ENCODE measurements at places on chromosomes 6 and 20.

DNA sequence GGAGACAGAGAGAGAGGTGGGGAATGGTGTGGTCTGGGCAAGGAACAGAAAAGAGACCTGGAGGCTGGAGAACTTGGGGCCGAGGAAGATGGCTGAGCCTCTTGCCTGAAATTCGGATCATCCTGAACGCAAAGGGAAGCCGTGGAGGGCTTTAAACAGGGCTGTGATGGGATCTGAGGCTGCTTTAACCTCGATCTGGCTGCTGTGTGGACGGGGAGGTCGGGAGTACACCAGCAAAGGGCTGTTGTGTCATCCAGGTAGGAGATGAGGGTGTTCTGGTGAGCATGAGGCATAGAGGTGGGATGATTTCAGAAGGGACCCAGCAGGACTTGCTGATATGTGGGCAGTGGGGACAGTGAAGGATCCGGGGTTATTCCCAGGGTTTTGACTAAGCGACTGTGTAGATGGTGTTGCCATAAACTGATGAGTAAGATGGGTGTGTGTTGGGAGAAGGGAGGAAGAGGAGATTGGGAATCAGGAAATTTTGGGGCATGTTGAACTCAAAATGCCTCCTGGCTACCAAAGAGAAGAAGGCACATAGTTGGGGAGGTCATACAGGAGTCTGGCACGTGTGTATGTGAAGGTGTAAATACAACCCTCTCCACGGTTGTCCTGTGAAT is 158.5 kb downstream of the NFATC2 start:
- no peak for DNase-seq

DNA sequence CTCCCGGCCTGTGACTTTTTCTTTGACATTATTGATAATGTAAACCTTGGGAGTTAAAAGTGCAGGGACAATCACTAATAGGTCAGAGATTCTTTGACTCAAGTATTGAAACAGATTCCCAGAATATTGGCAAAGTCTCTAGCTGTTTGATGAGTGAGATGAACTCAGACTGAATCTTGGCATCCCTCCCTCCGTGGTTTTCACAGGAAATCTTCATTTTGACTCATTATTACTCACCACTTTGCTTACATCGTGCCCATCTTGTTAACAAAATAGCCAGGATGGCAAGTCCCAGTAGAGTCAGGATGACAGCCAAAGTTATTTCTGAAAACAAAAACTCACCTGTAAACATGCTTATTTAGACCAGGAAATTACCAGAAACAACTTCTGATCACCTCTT is 2.0 kb downstream of the TSBP1 start:
- DNase-seq, result no peak

DNA sequence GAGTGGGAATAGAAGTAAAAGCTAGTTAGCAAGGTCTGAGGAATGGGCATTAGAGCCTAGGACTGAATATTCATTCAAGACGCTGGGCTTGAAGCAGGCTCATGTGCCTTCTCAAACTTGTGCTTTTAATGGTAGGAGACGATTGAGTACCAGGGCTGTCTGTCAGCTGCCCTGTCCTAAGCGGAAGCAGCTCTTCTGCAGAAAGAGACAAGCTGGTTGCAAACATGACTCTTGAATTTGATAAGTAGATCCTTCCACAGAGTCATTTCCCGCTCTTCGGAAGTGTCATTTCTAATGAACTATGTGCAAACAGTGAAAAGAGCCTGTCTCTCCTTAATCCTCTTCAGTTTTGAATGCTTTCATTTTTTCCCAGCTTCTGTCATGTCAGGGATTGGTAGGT is 176.4 kb downstream of the TFAP2B start:
- no peak for DNase-seq

DNA sequence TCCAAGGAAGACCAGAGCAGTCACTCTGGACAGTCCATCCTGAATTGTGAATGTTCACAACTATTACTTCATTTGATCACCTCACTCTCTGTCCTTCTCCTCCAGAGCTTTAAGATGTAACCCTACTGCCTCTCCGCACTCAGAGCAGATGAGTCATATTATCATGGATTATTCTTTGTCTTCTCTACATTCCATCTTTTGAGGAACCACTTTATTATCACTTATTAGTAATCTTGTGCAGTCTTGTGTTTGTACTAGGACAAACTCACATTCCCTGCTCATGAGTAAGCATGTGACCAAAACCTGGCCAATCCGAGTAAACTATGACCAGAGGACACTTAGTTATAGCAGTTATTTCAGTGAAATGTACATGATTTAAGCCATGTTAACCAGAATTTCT is 401.5 kb upstream of the ADGRB3 start:
- DNase-seq, result no peak

GRCh38 chr20:57605878-57606277 is 14.3 kb downstream of the ZBP1 start:
- no peak for DNase-seq

- DNase-seq, result no peak
These were observed 72.4 kb upstream of the GGTLC1 start for GRCh38 chr20:24060851-24061590.

DNA sequence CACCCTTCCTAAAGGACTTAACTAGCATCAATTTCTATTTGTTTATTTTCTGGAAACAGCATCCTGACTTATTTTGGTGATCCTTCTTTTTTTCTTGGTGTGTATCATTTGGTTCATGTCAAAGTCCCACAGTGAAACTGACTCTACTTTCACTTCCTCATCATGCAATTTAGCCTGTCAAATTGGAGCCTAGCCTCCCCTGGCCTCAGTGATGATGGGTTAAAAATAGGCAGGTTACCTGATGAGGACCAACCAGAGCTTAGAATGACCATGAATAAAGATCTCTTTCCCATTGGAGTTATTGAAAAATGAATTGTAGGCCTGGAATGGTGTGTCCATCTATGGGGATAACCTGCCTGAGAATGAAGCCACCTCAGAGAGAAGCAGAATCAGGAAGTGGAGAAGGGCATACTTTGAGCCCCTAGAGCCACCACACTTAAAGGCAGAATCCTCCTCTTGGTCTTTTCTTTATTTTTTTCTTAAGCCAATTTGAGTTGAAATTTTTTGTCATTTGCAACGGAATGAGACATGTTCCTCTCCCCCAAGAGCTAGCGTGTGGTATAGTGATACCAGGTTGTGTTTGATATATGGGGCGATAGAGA is 105.6 kb downstream of the BTBD3 start:
- DNase-seq, result no peak

GRCh38 chr6:36912030-36912454 is 26.3 kb downstream of the C6orf89 start:
- no peak for DNase-seq

DNA sequence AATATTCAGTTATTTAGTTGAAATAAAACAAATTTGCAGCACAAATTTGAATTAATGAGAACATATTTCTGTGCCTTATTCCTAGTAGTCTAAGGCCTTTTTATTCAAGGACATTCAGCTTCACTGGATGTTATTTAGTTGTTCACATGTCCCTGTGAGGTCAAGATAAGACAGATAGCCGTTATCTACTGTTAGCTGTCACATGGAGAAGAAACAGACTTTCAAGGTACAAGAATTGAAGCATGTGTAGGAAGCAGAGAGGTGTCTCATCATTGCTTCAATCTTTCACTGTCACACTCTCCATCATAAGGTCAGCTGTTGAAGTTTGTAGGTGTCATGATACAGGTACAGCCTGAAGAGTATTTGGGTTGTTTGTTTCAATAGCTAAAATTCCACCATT is 112.9 kb upstream of the JAG1 start:
- DNase-seq, result no peak

DNA sequence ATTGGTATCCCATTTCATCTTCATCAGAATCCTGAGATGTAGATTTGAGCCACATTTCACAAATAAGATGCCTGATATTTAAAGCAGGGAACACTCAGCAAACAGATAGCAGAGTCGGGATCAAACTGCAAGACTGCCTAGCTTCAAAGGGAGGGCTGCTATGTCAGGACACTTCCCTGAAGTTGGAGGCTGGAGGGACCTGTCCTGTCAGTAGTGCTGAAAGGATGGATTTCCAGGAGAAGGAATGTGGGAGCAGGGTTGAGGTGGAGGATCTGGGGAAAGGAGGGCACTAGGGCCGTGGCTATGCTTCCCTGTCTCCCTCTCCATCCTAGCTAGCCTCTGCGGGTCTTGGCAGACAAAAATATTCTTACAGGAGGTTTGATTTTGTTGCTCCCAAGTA is 32.2 kb downstream of the COX4I2 start:
- DNase-seq, result no peak

DNA sequence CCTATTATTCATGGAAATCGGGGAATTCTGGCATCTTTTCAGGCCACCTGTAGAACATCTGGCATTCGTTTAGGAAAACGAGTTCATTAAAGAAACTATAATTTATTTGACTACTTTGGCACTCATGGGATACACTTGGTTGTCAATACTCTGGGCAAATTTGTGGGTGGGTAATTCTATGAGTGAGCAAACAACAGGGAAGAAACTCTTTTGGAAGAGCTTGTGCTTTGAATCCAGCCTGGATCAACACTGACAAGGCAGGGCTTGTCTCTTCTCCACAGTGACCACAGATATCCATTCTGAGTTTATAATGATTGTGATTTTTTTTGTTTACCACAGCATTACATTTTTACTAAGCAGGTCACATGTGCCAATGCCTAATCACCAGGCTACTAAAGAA is 394.7 kb downstream of the THBS2 start:
- no peak for DNase-seq

DNA sequence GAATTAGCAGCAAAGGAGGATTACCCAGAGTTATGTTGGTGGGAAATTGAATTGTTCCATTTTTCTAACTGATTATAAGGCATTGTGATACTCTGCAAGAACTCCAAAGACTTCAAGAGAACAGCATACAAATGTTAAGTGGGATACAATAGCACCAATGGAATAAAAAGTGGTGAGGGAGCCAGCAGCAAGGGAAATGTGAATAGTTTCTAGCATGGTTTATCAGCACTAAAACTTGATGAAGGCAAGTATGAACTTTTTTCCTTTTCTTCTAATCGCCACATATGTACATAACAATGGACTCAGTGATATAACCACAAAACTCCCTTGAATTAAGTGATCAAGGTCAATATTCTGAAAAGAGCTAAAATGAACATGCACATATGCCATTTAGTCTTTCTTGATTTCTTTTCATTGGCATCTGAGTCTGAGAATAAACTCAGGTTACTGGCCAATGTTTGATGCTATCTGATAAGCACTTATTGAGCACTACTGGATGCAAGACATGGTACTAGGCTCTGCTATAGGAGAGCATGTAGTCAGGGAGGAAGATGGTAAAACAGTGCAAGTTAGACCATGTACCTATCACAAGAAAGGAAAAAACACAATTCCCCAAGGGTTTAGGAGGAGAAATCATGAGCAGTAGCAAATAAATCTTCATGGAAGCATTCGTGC is 36.6 kb upstream of the NOX3 start:
- no peak for DNase-seq

DNA sequence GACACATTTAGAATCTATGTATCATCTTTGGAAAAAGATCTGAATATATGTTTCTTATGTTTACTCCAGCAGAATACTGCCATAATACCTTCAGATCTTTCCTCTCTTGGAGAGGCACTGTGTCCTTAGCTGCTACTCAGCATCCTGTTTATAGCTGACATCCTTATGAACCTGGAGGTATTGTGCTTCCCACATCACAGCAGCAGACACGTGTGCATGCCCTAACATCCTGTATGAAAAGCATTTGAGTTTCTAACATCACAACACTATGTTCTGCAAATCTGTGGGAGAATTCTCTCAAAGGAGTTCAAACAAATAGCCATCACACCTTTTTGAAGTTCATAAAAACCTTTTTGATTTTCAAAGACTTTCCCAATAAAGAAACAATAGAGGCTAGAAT is 216.0 kb downstream of the GJA1 start:
- no peak for DNase-seq

DNA sequence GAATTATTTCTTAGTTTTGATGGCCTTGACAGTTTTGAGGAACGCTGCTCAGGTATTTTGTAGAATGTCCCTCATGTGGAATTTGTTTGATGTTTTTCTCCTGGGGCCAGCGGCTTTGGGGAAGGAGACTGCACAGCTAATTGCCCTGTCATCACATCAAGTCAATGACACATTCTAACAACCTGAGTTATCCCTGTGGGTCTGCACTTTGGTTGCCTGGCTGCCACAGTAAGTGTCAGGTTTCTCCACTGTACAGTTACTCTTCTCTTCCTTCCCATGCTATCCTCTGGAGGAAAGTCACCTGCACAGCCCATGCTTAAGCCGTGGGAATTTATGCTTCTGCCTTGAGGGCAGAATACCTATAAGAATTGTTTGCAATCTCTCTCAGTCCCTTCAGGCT is 1.4 kb upstream of the TREML4 start:
- peak; percentile 44 for DNase-seq

DNA sequence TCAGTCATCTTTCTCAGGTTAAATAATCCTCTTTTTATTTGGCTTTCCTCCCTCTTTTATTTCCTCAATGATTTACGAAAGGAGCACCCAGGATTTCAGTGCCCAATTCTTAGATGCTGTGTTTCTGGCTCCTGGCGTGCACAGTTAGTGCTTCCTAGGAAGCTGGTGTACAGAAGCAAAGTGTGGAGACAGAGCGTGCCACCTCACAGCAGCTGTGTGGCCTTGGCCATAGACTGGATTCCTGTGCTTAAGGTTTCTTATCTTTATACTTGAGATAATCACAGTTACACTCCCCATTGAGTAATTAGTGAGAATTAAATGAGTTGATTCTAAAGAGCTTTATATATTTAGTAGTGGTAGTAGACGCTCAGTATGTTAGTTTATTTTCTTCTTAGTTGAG is 39.7 kb upstream of the GJA1 start:
- no peak for DNase-seq
